ENCODE measurements at places on chromosomes 7 and 10.

DNA sequence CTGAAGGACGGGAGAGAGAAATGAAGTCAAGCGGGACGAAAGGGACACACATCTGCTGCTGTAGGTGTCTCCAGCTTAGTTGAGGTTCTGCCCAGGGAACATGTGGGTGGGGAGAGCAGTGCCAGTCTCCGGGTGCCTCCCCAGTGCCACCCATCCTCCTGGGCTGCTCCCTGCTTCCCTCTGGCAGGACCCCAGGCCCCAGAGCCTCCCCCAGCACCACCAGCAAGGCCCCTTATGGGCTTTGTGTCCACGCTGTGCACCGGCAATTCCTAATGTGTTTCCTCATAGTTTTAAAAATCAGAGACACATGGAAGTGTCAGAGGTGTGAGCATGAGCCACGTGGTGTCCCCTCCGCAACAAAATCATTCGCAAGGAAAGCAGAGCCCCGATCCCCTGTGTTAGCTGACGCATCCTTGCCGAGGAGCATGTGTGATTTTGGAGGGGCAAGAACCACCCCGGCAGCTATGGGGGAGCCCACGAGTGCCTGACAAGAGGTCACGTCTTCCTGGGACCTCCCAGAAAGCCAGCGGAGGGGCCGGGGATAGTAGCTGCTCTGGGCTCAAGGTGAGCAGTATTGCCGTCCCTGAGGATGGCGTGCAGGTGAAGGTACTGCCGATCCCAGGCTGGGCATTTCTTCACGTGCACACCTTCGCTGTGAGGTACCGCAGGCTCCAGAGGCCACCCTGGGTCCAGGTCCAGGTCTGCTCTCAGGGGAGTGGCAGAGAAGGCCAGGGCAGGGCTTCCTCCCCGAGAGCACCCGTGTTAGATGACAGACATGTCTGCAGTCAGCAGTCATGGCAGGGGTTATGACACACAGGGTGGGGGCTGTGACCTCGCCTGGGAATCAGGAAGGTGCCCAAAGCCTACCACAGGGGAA, 448.2 kb upstream of the FOXK1 start:
- H3K36me3 ChIP-seq, result peaks cover 10% of the 10 kb centered on the region
- H3K27me3 ChIP-seq, result no peaks in the 10 kb centered on the region
- H3K4me1 ChIP-seq, result peaks cover 7% of the 10 kb centered on the region
- no peak overlapping the region for H3K4me3 ChIP-seq
- DNase-seq, result no peak

GRCh38 chr7:88492153-88492552, 185.5 kb upstream of the STEAP4 start:
- no peaks in the 10 kb centered on the region for H3K36me3 ChIP-seq
- no peaks in the 10 kb centered on the region for H3K4me1 ChIP-seq
- no peaks in the 10 kb centered on the region for H3K27me3 ChIP-seq

DNA sequence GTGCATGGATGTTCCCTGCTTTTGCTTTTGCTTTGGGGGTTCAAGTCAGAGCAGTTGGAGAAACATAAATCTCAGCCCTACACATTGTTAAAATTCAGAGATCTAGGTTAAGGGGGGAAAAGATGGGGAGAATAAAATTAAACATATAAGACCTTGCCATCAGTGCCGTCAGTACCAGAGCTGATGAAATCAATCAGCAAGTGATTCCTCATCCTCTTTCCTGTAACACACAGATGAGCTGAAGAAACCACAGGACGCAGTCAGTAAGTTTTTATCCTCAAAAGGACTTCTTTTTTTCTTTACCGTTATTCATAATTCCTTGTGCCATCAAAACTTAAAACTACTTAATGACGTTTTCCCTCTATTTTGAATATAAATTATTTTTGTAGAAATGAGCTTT, 5.9 kb downstream of the HECW1 start:
- H3K4me3 ChIP-seq, result no peak overlapping the region
- DNase-seq, result no peak
- H3K4me1 ChIP-seq, result peaks cover 15% of the 10 kb centered on the region
- no peaks in the 10 kb centered on the region for H3K36me3 ChIP-seq

DNA sequence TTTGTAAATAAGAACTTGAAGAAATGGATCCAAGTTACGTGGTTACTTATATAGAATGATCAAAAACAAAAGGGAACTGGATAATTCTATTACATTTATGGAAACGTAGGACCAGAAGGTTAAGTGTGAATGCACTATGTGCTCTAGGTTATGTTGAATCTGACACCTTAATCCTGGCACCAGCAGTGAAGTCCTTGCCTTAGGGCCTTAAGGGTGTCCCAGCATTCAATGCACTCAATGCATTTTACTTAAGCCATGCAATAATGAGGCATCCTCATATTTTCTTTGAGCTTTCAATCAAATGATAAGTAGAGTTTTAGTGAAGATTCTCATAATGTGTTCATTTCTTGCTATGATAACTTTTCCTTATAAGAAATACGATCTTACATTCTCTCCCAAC, 178.3 kb upstream of the AGR3 start:
- no peak for DNase-seq
- H3K4me1 ChIP-seq, result no peaks in the 10 kb centered on the region

DNA sequence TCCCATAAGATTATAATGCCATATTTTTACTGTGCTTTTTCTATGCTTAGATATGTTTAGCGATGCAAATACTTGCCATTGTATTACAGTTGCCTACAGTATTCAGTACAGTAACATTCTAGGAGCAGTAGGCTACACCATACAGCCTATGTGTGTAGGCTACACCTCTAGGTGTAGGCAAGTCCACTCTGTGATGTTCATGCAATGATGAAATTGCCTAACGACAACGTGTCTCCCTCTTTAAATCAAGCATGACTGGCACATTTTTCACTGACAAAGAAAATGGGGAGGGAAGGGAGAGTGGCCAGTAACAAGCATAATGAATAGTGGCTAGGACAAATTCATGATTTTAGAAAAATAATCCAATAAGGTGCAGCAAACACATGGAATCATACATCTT, 1.7 kb downstream of the NCAPG2 start:
- H3K36me3 ChIP-seq, result no peaks in the 10 kb centered on the region
- H3K27ac ChIP-seq, result no peak overlapping the region
- H3K4me3 ChIP-seq, result no peak overlapping the region
- no peak for DNase-seq

- no peak overlapping the region for H3K4me3 ChIP-seq
- DNase-seq, result no peak
- H3K27me3 ChIP-seq, result no peaks in the 10 kb centered on the region
- H3K4me1 ChIP-seq, result no peaks in the 10 kb centered on the region
Observed at GRCh38 chr7:90485734-90486316, 16.4 kb downstream of the PTTG1IP2 start.

DNA sequence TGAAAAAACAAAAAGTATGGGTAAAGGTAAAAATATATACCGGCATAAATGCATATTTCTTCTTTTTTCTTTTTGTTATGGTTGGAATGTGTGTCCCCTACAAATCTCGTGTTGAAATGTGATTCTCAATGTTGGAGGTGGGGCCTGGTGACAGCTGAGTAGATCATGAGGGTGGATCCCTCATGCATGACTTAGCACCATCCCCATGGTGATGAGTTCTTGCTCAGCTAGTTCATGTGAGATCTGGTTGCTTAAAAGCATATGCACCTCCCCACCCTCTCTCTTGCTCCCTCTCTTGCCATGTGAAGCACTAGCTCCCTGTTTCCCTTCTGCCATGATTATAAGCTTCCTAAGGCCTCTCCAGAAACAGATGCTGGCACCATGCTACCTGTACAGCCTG, 93.3 kb downstream of the HYCC1 start:
- H3K27me3 ChIP-seq, result no peaks in the 10 kb centered on the region
- no peak for DNase-seq
- no peak overlapping the region for H3K27ac ChIP-seq

DNA sequence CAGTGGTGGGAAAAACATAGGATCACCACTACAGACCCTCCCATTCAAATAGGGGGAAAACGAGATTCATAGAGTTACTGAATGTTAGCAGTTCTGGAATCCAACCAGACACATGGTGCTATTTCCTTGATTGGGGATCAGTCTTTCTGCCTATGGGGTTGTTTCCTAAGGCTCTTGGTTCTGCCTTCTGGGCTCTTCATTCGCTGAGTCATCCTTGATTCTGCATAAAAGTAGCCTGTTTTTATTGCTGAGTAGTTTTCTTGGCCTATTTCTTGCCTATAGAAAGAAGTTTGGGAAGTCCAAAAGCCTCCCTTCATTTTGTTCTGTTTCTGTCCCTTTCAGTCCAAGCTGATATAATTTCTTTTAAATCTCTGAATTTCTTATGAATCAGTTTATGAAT, 99.3 kb upstream of the OIT3 start:
- peak; percentile 28 for DNase-seq
- H3K4me3 ChIP-seq, result no peak overlapping the region
- H3K4me1 ChIP-seq, result no peaks in the 10 kb centered on the region

All from mesenchymal stem cell (in vitro differentiated cells and primary cell).